Dermis microvascular lymphatic vessel endothelial cell (primary cell): ENCODE measurements at places on chromosomes 2 and 18. TPM values are rescaled to one million over a fixed set of nuclear protein-coding genes. Genes with fewer than 3 reads are reported as not detected.

MAL gene
- total RNA-seq: not detected in 2 replicates

DRC1 gene
- total RNA-seq: under 0.01 TPM in 1 of 2 replicates, not detected in the other

TRIM43 gene
- not detected in 2 replicates for total RNA-seq

RAB17 gene
- total RNA-seq: 11.8 and 12.3 TPM in 2 replicates

GREB1L gene
- total RNA-seq: 2.8 and 11.3 TPM in 2 replicates

DSEL gene
- total RNA-seq: 8.5 and 19.3 TPM in 2 replicates

NEU2 gene
- not detected in 2 replicates for total RNA-seq

IL37 gene
- not detected in 2 replicates for total RNA-seq

AOX1 gene
- 0.76 and 5.4 TPM in 2 replicates for total RNA-seq

CBLN2 gene
- under 0.01 TPM in 1 of 2 replicates, not detected in the other for total RNA-seq

POTEE gene
- total RNA-seq: 0.25 and 0.26 TPM in 2 replicates

SKOR2 gene
- total RNA-seq: not detected in 2 replicates

ERICH2 gene
- not detected in 2 replicates for total RNA-seq

LRRC30 gene
- total RNA-seq: not detected in 2 replicates

ATOH8 gene
- 13.1 and 21.5 TPM in 2 replicates for total RNA-seq

OTOF gene
- total RNA-seq: 20.7 and 20.8 TPM in 2 replicates

C2orf78 gene
- total RNA-seq: not detected in 2 replicates

CCDC138 gene
- total RNA-seq: 3.9 and 6.5 TPM in 2 replicates

LRRTM4 gene
- not detected in 2 replicates for total RNA-seq

MYO5B gene
- 0.25 and 0.51 TPM in 2 replicates for total RNA-seq

CREG2 gene
- total RNA-seq: 0.39 and 0.51 TPM in 2 replicates

HNRNPA3 gene
- 34.6 and 40.8 TPM in 2 replicates for total RNA-seq

RAB6C gene
- total RNA-seq: under 0.01 TPM in 1 of 2 replicates, not detected in the other

SLC23A3 gene
- total RNA-seq: 0.64 and 0.89 TPM in 2 replicates

NEURL3 gene
- 0.13 TPM in 2 replicates for total RNA-seq

NEB gene
- total RNA-seq: 0.39 and 0.63 TPM in 2 replicates

RIT2 gene
- not detected in 2 replicates for total RNA-seq

VWA3B gene
- 0.13 TPM in 1 of 2 replicates, not detected in the other for total RNA-seq

ABCG5 gene
- total RNA-seq: not detected in 2 replicates

SULT1C4 gene
- 108 and 114 TPM in 2 replicates for total RNA-seq

NCKAP1 gene
- 97.3 and 165 TPM in 2 replicates for total RNA-seq

CLEC4F gene
- total RNA-seq: 0.13 TPM in 2 replicates

WDR35 gene
- 5.0 and 6.1 TPM in 2 replicates for total RNA-seq

IL1A gene
- not detected in 2 replicates for total RNA-seq

HOXD13 gene
- total RNA-seq: under 0.01 TPM in 1 of 2 replicates, not detected in the other

SERPINB11 gene
- not detected in 2 replicates for total RNA-seq

WIPF1 gene
- total RNA-seq: 7.8 and 13.9 TPM in 2 replicates

PKP4 gene
- total RNA-seq: 29.5 and 43.7 TPM in 2 replicates

NT5DC4 gene
- not detected in 2 replicates for total RNA-seq

GAD1 gene
- 0.13 and 0.26 TPM in 2 replicates for total RNA-seq

IL36A gene
- total RNA-seq: not detected in 2 replicates

HOXD11 gene
- not detected in 2 replicates for total RNA-seq

OR6B2 gene
- not detected in 2 replicates for total RNA-seq

NPC1 gene
- 29.5 and 43.1 TPM in 2 replicates for total RNA-seq

UGT1A10 gene
- not detected in 2 replicates for total RNA-seq

UGT1A4 gene
- total RNA-seq: not detected in 2 replicates

MEIS1 gene
- 3.6 and 5.3 TPM in 2 replicates for total RNA-seq

OST4 gene
- 418 and 498 TPM in 2 replicates for total RNA-seq

SPP2 gene
- not detected in 2 replicates for total RNA-seq

ATF2 gene
- 37.6 and 41.1 TPM in 2 replicates for total RNA-seq

SGO2 gene
- 2.0 and 4.7 TPM in 2 replicates for total RNA-seq

SCN7A gene
- not detected in 2 replicates for total RNA-seq

SPATS2L gene
- total RNA-seq: 9.4 and 11.1 TPM in 2 replicates

PSMA8 gene
- total RNA-seq: not detected in 2 replicates
